ENCODE measurements at places on chromosomes 6 and 20.

DNA sequence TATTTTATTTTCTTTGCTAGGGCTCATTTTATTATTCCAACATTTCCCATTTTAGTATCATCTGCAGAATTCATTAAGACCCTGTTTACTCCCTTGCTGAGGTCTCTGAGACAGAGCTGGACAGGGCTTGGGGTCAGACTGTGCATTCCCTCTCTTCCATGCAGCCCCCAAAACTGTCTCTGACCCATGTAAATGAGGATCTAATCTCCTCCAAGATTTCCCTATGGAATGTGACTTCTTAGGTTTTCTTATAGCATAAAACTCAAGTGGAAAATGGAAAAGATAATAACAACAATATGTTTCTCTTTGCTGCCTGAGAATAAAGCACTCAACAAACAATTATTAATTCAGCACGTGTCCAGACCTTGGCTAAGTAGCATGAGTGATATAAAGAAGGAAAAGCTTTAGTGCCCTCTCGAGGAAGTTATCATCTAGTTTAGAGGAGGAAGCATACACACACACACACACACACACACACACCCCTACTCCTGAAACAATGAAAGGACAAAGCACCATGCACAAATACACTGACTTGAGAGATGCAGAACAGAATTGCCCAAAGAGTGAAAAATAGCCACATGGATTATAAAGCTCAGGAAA, 815.5 kb downstream of the BCKDHB start:
- no peak for DNase-seq

DNA sequence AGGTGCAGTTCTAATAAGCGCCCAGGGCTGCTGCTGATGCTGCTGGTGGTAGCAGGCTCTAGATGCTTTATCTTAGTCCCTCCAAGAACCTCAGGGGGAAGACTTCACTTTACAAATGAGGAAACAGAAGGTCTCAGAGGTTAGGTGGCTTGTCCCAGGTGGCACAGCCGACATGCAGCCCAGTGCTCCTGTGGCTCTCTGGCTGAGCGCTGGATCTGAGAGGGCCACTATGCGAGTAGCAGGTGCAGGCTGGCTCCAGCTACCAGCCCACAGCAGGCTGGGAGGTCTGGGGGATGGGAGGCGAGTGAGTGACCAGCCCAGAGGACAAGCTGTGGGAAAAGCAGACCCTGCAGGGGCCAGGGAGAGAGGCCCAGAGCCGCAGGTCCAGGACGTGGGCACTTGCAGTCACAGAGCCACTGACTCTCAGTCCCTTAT, 90.9 kb downstream of the PRND start:
- no peak for DNase-seq

- DNase-seq, result no peak
Measured at GRCh38 chr6:150535151-150535804, 64.4 kb upstream of the PLEKHG1 start.

GRCh38 chr6:2817903-2818443, 23.7 kb downstream of the SERPINB1 start:
- DNase-seq, result no peak

- DNase-seq, result no peak
Measured at GRCh38 chr6:84967389-84967788, 203.0 kb upstream of the TBX18 start.

- no peak for DNase-seq
Measured at GRCh38 chr6:110643175-110643574, 166.8 kb upstream of the SLC22A16 start.

DNA sequence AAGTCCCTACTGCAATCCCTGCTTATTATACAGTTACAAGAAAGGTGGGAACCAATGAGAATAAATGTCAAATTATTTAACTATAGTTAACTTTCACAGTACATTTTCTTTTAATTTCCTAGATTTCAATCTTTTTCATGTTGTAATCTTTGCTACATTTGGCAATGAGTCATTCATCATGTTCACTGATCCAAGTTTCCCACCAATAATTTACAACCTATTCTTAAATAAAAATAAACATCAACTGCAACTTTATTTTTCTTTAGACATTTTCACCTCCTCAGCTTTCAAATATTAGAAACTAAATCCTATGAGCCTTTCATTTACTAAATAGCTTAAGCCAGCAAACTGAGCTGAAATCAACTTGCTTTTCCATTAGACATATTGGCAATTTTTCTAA, 541.3 kb upstream of the BTBD3 start:
- DNase-seq, result no peak

DNA sequence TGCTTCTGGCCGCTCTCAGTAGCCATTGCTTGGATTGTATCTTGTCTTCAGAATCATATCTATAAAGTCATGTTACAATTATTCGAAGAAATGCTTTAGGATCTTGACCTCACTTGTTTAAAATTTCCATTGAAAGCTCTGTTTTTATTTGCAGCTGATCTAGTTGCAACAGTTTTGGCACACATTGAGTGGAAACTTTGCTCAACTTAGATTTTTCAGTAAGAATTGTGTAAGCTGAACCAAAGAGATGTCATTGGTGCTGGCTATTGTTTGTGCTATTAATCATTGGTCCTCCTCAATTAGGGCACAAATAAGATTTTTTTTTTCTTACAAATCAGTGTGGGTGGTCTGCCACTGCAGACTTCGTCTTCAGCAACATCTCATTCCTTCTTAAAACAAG, 649.2 kb downstream of the MMUT start:
- no peak for DNase-seq

GRCh38 chr20:43955750-43956191, 41.1 kb downstream of the TOX2 start:
- no peak for DNase-seq

- DNase-seq, result no peak
Measured at GRCh38 chr6:24520929-24521546, 26.3 kb downstream of the ALDH5A1 start.

- no peak for DNase-seq
Measured at GRCh38 chr6:3869632-3870527, 20.7 kb downstream of the FAM50B start.

DNA sequence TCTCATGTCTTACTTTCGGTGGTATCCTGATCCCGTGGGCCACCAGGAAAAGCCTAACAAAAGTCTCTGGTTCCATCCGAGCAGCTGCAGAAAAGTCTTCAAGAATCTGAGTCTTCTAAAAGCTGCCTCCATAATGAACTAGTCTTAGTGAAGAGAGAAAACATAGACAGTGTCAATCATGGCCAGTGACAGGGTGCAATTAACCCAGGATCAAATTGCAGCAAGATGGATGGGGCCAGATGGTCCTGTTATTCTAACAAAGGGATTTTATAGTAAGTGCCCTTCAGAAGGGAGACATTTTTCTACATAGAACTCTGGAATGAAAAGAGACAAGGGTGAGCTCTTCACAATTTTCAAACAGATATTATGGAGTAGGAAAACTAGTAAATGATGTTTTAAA, 281.6 kb upstream of the ZFP64 start:
- DNase-seq, result no peak

GRCh38 chr6:55953335-55953734, 77.9 kb upstream of the BMP5 start:
- DNase-seq, result no peak

DNA sequence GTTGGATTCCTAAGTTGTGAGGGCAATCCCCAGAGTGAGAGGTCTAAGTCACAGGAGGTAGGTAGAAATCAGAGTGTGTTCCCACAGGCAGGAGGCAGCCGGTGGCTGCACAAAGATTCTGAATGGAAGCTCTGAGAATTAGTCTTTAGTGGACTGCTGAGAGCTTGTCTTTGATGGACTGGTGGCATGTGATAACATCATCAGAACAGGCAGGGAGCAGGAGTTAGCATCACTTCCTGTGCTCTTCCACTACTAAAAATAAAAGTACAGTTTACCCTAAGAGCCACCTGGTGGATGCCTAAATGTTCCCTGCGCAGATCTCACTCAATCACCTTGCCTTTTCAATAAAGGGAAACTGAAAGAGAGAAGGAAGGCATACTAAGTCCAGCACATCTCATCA, 294.6 kb upstream of the POU3F2 start:
- no peak for DNase-seq

GRCh38 chr6:153170511-153170910, 39.4 kb upstream of the RGS17 start:
- no peak for DNase-seq

DNA sequence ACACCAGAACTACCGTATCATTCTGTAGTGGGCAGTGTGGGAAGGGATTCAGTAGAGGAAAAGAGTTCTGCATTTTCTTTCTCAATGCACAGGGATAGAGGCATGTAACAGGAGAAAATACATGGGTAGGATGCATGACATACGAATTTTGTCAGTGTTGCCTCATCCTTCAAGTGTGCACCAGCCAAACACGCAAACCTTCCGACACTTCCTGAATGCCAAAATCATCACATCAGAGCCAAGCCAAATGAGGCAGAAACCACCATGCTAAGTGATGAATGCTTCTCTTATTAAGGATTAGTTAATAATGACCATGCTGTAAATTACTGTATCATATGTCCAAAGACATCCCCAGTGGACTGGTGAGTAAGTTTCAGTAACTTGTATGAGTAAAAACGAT, 27.3 kb downstream of the RAMACL start:
- no peak for DNase-seq

DNA sequence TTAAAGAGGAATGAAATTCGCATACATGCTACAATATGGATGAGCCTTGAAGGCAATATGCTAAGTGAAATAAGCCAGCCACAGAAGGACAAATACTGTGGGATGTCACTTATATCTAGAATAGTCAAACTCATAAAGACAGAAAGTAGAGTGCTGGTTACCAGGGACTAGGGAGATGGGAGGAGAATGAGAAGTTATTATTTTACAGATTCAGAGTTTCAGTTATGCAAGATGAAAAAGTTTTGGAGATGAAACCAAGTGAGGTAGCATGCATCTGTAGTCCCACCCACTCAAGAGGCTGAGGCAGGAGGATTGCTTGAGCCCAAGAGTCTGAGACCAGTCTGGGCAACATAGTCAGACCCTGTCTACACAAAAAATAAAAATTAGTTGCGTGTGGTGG, 82.5 kb upstream of the ARID1B start:
- DNase-seq, result no peak

DNA sequence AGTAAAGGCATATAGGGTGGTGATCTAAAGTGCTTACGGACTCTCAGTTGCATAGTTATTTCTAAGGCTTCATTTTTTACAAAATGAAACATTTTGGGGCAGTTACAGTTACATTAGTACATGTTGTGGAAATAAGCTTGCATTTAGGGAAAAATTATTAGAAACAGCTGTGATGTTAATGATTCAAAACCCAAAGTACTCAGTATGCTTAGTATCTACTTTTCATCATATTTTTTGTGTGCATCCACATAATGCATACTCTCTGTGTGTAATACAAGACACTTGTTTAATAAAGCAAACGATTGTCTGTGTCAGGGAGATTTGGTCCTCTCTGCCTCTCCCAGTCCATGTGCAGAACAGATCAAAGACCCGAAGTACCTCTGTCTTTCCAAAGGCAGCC, 11.4 kb upstream of the TBX18 start:
- DNase-seq, result no peak

DNA sequence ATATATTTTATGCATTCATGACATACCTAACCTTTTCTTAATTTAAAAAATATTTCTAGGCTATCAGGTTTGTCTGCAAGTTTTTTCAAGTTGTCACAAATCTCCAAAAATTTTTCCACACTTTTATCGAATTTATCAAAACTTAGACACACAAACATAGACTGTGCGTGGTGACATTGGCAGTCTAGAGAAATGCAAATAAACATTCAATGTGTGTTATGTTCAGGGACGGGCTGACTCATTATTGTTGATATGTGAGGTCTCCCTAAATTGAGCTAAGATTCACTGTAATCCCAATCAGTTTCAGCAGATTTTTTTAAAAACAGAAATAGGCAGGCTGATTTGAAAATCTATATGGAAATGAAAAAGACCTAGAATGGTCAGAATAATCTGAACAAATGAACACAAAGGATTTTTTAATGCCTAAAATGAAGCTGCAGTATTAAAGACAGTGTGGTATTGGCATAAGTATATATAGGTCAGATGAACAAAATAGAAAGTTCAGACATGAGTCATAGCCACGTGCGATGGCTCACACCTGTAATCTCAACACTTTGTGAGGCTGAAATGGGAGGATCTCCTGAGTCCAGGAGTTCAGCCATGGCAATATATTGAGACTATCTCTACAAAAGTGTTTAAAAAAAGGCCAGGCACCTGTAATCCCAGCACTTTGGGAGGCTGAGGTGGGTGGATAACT, 19.2 kb downstream of the BLTP3A start:
- no peak for DNase-seq

DNA sequence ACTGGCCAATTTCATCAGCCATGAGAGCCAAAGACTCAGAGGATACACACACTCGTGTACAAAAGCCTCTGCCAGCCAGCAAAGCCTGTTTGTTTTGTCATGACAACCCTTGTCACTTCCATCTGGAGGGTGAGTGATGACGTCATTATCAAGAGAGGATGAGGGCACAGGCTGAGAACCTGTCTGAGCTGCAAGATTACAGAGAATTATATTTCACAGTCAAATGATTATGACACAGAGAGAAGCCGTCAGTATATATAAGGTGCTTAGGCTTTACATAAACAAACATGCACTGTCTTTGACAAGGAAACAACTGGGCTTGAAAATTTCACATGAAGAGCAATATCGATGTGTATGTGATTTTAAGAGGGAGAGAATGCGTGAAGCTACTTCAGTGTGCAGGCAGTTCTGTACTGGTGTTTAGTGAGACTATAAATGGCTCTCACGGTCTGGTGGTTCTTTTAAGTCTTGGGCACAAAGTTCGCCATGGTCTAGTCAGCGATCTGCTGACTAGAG, 36.5 kb upstream of the BCLAF1 start:
- no peak for DNase-seq

DNA sequence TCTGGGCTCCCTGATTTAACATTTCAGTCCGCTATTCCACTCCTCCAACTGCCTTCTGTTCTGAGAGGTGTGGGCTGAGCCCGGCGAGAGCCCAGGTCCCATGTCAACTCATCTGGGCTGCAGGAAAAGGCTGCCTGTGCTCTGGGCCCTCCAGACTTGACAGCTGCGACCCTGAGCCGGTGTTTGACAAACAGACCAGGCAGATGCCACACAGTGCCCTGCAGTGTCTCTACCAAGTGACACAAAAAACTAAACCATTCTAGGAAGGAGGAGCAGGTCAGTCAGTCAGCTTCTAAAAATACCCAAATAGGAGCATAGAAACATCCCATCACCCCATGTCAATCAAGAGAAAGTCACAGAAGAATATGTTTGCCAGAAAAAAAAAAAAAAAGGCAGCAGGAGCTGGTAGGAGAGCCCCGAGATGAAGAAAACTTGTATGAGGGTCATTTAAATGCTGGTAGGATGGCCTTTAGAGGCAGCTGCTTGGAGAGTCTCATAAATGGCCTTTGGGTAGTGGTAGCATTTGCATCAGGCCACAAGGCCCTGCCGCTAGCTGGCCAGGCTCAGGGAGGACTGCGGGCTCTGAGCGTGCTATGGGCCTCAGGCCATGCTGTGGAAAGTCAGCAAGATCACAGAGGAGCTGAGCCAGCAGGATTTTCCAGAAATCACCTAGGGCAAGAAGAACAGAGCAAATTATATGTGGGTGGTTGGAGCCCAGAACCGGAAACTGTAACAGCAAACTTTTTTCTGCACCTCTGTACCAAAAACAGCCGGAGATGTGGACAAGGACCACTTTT, 36.6 kb upstream of the GFOD1 start:
- DNase-seq, result no peak

Measured in cortex of kidney (tissue), 1 donor.